ENCODE measurements at places on chromosomes 2 and 18.

- peak; percentile 84 for DNase-seq
Observed at GRCh38 chr18:79484661-79485621, 89.2 kb downstream of the NFATC1 start.

DNA sequence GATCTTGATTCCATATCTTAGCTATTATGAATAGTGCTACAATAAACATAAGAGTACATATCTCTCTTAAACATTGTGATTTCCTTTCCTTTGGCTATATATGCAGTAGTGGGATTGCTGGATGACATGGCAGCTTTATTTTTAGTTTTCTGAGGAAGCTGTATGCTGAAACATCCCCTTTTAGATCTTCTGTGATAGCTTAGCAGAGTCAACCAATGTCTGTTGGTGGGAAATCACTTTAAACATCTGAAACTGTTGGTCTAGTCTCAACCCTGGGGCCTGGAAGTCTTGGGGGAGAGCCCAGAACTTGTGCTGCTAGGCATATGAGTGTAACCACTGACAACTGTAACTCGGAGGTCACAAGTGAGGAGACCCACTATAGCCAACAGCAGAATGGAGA lies 378.6 kb upstream of the SLC14A2 start:
- DNase-seq = no peak

GRCh38 chr2:61109291-61109690 lies 43.6 kb downstream of the SANBR start:
- DNase-seq = no peak

- no peak for DNase-seq
Observed at GRCh38 chr2:188089901-188090300, 201.8 kb upstream of the GULP1 start.

GRCh38 chr2:151180123-151180522 lies 81.5 kb downstream of the RBM43 start:
- DNase-seq = no peak

DNA sequence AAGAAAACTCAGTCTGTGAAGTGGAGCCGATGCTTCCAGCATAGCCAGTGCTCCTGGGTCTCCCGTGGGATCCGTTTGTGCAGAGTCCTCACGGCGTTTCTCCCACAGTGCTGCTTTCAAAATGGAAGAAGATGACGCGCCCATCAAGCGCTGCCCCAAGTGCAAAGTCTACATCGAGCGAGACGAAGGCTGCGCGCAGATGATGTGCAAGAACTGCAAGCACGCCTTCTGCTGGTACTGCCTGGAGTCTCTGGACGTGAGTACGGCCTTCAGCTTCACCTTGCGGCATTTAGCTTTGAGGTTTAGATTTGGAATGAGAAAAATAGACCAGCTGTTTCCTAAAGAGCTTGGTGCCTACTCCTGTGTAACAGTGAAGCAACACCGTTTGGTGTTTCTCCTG lies 107.0 kb downstream of the RNF144A start:
- no peak for DNase-seq

DNA sequence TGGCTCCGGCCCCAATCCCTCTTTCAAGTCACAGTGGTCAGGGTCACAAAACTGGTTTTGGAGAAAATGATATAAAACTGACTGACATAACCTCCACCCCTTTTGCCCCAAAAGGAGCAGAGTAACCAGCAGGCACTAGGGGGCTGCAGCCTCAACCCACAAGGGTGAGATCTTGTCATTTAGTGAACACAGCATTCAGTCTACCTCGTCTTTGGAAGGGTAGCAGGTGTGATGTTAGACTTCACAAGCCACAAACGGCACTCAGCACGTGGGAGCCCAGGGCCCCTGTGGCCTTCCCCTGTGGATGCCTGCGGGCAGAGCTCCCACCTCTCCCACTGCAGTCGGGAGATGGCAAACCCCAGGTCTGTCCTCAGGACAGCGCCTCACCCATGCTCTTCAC lies 372.1 kb upstream of the MYT1L start:
- DNase-seq = no peak

- DNase-seq = no peak
Observed at GRCh38 chr2:233152541-233152940, 92.4 kb downstream of the INPP5D start.

GRCh38 chr2:133732982-133733900 lies 165.0 kb upstream of the NCKAP5 start:
- no peak for DNase-seq

DNA sequence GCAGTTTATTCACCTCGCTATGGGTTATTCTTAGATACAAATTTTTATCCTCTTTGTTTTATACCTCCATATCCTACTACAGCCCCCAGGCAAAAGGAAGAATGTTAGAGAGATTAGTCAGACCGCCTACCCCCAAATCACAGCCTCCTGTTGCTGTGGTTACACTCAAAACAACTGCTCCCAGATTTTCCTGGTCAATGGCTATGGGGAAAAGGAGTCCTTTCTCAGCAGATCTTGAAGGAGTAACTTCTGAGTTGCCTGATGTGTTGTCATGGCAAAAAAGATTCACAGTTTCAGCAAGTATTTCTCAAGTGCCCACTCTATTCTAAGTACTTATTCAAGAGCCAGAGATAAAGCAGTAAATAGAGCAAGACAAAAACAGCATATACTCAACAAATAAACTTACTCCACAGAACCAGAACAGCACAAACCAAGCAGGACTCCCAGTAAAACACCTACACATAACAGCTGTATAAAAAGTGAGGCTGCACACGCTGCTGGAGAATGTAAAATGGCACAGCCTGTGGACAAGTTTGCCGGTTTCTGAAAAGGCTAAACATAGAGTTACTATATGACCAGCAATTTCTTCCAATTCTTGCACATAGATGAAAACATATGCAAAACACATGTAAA lies 104.8 kb downstream of the NOL10 start:
- DNase-seq = peak; percentile 58

DNA sequence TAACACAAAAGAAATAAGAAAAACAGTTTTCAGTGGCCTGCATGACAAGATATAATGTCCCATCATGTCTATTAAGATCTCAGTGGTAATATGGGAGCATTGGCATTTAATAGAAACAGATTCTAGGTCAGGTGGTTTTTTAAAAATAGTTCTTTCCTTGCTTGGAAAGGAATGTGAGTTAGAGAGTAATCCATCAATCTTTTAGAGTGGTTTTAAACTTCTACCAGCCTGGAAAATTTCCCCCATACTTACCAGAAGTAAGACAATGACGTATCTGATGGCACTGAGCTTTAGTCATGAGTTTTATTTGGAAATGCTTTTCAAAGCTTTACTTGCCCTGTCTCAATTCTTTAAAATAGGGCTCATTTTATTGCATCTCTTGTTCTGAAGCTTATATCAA lies 441.7 kb upstream of the SMIM21 start:
- DNase-seq = no peak

- no peak for DNase-seq
Observed at GRCh38 chr18:62842898-62843297, 127.6 kb downstream of the PHLPP1 start.

DNA sequence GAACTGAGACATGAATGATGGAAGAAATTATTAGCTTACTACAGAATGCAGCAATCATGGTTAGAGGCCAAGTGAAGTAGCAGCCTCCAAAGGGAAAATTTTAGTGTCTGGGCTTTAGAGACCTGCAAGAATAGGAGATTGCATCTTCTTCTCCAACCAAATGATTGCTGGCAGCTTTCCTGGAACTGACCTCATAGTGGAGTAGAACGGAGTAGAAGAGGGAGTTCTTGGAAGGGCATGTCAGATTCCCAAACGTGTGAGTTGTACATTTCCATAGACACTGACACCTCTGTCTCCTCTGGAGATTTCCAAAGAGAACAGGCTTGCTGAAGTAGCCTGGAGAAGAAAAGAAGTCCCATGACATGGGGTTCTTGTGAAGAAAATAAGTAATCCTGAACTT lies 169.8 kb upstream of the ERBB4 start:
- no peak for DNase-seq

GRCh38 chr2:108591163-108591562 lies 56.9 kb downstream of the LIMS1 start:
- DNase-seq = no peak

DNA sequence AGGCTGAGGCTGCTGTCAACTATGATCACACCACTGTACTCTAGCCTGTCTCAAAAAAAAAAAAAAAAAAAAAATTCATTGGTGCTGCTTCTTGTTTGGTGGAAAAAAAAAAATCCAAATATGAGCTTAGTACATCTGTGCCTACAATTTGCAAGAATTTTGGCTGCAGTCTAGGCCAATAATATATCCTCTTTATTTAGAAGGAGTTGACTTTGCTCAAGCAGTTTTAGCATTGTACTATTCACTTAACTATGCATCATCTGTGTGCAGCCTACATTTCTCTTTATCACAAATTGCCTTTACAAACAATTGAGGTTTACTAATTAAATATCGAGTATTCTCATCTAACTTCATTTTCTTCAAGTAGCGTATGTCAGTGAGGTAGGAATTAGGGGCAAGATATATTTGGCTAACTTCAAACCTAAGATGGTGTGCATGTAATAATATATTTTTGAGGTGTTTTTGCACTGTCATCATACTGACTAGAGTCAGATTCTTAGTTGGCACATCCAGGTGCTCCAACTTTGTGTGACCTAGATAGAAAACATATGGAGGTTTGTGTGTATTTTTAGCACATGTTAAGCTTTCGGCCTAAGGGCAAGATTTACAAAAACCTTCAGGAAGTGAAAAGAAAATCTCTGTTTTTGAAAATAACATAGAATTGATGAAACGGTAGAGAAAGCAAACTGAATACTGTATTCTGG lies 51.8 kb downstream of the PMS1 start:
- no peak for DNase-seq

GRCh38 chr2:236866542-236867340 lies 218.9 kb upstream of the COPS8 start:
- DNase-seq = no peak

- DNase-seq = no peak
Observed at GRCh38 chr2:109253217-109253616, 124.2 kb downstream of the SH3RF3 start.

GRCh38 chr2:9287400-9288045 lies 80.9 kb downstream of the ASAP2 start:
- DNase-seq = no peak

GRCh38 chr2:8015848-8016600 lies 665.8 kb upstream of the ID2 start:
- no peak for DNase-seq

DNA sequence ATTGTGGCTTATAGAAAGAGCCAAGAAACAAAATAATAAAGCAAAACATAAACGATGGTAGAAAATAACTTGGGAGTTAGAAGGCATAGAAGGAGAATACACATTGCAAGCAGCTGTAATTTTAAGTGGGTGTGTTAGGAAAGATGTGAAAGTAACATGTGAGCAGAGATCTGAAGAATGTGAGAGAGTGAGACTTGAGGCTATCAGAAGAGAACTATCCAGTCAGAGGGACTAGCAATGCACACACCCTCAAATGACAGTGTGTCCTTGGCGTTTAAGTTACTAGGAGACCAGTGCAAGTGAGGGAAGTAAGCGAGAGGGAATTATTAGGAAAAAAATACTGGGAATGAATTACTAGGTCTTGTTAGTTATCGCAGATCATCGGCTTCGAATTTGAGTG lies 304.9 kb downstream of the DSEL start:
- no peak for DNase-seq

GRCh38 chr2:24330161-24330560 lies 30.2 kb downstream of the ITSN2 start:
- no peak for DNase-seq

- DNase-seq = no peak
Observed at GRCh38 chr2:232528746-232529460, 2.9 kb downstream of the CHRND start.

DNA sequence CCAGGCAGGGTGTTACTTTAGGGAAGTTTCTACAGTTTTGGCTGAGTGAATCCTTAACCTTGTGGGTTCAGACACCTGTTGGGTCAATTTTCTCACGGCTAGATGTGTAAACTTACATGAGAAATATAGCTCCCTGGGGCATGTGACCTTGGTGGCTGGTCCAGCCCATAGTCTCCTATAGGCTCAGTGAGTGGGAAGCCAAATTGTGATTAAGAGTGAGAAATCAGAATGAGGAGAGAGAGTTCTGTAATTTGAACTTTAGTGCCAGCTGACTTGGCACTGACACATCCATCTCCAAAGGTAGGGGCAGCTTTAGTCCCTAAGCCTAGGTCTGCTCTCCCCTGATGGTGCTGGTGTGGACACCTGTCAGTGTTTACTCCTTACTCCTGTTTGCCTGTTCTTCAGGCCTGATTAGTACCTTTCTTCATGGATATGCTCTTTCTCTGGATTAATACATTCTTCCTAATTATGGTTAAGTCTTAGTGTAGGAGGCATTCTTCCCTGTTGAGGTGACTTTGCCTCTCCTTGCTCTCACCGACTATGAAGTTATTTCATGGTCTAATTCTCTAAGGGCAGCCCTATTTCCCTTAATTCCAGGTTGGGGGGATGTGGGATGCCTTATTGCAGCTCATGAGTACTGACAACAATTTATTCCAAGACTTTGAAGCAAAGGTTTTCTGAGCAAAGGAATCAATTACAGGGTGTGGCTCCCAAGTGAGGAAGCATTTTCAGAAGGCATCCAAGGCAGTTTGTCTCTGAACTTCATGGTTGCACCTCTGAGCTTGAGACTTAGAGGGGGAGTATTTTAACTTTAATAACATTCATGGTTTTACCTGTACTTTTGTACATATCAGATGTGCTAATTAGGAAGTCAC lies 177.3 kb downstream of the DYSF start:
- DNase-seq = no peak

DNA sequence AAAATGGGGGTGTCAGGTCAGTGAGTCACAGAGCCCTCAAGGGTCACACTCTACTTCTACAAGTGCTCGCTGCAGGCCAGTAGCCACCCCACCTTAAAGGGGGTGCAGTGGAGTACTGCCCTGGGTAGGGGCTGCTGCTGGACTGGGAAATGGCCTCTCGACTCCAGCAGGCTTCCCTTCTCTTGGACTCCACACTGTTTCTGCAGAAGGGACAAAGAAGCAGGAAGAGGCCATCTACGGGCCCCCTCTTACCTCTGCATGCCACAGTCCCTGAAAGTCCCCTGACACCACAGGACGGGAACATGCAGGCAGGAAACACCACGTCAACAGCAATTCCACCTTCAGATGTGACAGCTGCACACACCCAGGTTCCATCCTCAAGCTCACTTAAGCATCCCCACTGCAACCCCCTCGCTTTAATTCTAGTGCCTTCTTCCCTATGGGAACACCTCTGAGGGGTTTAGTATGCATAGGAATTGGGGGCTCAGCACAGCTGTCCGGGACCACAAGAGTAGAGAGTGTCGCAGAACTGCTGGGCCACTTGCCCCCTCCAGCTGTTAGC lies 22.3 kb downstream of the SNED1 start:
- DNase-seq = no peak

GRCh38 chr18:35174093-35174731 lies 66.6 kb upstream of the ZNF397 start:
- no peak for DNase-seq

- DNase-seq = no peak
Observed at GRCh38 chr2:81645745-81646301, 1341.3 kb upstream of the LRRTM1 start.

DNA sequence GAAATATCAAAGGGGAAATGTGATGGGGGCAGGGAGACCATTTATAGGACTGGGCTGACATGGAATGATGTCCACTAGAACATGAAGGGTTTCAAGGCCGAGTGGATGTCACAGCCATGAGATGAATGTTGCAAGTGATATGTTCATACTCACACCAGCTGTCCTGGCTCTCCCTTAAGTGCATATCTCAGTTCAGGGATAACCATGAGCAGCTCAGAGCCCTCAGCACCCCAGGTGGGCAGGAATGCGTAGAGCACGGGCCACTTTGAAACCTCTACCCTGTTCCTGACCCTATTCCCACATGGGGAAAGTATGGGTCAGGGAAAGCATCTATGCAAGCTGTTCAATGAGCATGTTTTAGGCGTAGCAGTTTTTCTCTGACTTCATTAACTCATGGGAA lies 12.4 kb upstream of the EML4 start:
- DNase-seq = no peak

Measured in skin of body (tissue), 3 donors.